NCI-H2227 treated with DMSO at 0.1 percent for 48 hours (cell line): ENCODE measurements at places on chromosomes 1 and 21.

DNA sequence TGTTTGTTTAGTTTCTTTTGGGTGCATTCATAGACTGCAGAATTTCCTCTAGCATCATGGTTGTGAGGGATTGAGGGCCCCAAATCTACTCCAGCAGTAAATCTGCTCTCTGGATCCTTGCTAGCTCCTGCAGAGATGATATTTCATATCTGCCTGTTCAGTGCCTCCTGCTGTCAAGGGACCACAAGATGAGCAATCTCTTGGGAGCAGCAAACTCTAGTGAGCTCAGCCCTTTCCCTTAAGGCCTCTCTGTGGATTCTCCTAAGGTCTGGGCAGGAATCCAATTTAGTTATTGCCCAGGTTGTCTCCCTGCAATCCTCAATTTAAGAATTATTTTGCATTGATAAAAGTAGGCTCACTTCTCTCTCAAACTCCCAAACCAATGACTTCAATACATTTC lies 76.9 kb downstream of the RGS18 start:
- no peak for DNase-seq

GRCh38 chr21:44910229-44911067 lies 10.3 kb downstream of the ITGB2 start:
- DNase-seq = no peak

- DNase-seq = no peak
Observed at GRCh38 chr1:182877842-182878241, 38.7 kb downstream of the DHX9 start.

DNA sequence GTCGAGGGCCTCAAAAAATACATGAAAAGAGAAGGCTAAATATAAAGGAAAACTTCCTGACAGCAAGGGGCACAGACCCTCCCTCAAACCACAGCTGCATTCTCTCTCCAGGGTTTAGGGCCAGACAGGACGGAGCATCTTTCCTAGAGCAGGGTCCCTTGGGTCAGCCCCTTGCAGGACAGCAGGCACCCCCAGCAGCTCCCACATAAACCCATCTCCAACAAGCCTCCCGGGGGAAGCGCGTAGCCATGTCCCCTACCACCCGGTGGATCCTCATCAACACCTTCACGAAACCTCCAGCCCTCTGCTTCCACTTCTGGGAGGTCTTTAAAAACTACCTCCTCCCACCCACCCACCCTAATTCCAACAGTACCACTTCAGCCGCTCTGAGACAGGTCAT lies 59.5 kb downstream of the CD46 start:
- no peak for DNase-seq

DNA sequence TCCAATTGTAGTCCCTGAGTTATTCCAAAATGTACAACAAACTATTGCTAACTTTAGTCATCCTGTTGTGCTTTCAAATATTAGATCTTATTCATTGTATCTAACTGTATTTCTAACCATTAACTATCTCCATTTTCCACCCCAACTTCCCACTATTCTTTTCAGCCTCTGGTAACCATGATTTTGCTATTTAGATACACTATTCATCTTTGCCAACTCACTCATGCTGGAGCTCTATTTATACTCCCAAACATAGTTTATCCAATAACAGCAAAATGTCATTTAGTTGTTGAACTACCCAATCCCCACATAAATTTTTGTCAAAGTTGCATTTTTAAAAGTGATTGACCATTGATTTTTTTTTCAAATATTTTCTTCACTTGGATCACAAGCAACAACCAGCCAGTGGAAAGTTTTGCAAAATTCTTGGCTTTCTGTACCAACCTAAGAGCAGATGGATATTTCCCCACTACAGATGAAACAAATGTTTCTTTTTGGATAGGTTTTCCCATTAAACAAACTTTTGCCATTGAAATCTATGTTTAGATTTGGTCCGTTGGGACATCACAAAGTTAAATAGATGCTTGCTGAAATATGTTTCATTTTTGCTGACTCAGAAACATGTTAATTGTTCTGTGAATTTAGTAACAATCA lies 866.0 kb downstream of the LTN1 start:
- no peak for DNase-seq
